T1000 (cell line): ENCODE measurements at places on chromosomes 16 and 17.

DNA sequence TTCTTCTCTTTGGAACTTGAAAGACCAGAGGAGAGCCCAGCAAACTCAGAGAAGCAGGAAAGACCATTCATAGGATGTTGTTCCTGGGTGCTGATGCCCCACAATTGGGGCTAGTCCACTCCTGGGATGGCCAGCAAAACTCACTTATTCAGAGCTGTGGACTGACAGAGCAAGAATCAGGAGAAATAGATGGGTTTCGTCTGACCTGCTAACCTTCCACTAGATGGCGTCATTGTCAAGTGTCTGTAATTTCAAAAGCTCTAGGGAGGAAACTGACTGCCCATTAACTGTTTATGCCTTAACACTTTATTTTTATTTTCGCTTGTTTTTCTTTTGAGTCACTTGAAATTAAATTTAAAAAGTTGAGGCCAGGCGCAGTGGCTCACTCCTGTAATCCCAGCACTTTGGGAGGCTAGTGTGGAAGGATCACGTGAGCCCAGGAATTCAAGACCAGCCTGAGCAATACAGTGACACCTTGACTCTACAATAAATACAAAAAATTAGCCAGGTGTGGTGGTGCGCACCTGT is 28.7 kb upstream of the MILR1 start:
- peak; percentile 56 for DNase-seq

DNA sequence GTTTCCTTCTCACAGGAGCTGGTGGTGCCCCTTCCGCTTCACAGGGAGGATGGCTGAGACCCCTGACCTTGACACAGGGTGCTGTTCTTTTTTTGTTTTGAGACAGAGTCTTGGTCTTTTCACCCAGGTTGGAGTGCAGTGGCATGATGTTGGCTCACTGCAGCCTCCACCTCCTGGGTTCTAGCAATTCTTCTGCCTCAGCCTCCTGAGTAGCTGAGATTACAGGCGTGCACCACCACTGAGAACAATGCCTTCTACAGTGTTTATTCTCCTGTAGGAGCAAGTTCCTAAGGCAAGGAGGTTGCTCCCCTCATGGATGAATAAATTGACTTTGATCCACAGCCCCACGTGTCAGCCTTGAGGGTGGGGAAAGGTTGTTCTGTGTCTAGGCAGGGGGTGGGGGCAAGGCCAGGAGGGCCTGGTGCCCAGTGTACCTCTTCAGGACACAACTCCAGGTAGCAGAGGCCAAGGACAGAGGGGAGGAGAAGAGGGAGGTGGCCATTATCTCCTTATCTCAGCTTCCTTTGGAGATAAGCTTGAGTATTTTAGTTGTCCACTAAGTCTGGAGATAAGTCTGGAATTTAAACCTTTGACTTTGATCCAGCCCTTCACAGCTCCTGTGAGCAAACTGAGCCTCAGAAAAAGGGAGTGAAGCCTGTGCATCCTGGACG is 159.4 kb downstream of the SEC14L1 start:
- DNase-seq, result no peak

DNA sequence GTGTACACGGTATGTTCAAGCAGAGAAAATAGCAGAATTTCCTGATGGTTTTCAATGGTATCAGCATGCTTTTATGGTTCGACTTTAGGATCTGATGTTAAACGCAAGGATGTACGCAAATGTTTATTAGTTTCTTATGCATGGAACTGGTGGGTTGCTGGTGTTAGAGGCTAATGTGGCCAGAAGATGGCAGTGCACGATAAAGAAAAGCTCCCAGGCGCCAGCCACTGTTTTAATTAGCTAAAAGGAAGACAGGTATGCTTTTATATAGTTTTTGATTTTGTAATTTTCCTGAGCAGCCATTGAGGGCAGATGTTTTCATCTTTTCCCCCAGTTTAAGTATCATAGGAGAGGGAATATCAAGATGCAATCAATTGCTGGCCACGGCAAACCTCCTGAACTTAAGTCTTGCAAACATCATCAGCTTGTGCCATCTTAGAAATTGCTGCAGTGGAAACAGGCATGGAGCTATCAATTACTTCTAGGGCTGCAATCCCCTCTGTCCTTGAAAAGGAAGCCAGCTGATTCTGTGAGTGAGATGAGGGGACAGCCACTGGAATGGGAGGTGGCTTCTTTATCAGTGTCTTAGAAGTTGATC is 648.5 kb upstream of the RBFOX1 start:
- no peak for DNase-seq

GRCh38 chr17:8888704-8889302 is 21.3 kb upstream of the PIK3R6 start:
- DNase-seq, result no peak

DNA sequence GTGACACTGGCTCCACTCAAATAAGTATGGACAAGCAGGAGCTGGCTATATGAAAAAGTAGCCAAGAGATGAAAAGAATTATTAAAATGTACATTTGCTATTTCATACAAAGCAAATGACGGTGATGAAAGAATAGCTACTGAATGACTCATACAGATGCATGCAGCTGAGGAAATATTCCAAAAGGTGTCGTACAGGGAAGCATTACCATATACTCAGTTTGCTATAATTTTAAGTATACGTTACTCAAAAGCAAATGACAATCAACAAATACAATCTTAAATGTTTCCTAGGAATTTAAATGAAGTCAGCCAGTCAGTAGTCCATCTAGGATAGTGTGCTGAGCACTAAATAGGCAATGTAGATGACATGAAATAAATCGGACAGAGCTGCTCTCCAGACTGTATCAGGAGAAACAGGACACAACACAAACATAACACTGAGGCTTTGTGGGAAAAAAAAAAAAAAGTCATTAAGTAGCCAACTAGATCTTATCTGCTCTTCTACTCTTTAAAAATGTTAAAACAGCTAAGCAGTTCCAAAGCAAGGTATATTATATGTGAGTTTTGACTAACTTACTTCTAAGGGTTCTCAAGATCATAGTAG is 65.0 kb downstream of the NCOR1 start:
- DNase-seq, result no peak

DNA sequence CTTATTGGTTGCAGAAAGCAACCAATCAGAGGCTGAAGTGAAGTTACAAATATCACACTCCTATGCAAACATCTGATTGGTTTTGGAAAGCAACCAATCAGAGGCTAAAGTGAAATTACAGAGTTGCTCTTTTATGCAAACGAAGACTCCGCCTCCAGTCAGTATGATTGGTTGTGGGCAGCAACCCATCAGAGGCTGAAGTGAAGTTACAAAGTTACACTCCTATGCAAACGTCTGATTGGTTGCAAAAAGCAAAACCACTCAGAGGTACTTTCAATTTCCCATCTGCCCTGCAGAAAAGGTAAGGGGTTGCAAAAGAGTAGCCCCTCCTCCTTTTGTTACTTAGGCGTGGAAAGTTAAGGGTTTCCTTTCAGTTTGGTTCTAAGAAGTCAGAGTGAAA is 697.3 kb downstream of the MAF start:
- DNase-seq, result no peak

- DNase-seq, result no peak
Measured at GRCh38 chr17:71866095-71866494, 254.7 kb upstream of the SOX9 start.

- DNase-seq, result no peak
Measured at GRCh38 chr16:17829811-17830210, 359.1 kb upstream of the XYLT1 start.

GRCh38 chr17:9255833-9256232 is 234.5 kb downstream of the NTN1 start:
- no peak for DNase-seq

GRCh38 chr16:86704516-86704915 is 126.2 kb downstream of the FOXL1 start:
- no peak for DNase-seq

- DNase-seq, result no peak
Measured at GRCh38 chr16:20743591-20743990, 2.0 kb upstream of the THUMPD1 start.

GRCh38 chr17:8190506-8190905 is 526 bp upstream of the BORCS6 start:
- no peak for DNase-seq

- DNase-seq, result no peak
Measured at GRCh38 chr16:79294568-79294967, 306.0 kb downstream of the MAF start.

DNA sequence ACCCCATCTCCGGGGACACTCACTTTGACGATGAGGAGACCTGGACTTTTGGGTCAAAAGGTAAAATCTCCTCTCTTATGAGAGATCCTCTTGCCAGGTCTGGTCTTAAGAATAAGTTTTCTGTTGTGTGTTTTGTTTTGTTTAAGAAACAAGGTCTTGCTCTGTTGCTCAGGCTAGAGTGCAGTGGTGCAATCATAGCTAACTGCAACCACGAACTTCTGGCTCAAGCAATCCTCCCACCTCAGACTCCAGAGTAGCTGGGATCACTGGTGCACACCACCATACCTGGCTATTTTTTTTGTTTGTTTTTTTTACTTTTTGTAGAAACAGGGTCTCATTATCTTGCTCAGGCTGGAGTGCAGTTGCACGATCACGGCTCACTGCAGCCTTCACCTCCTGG is 4.1 kb downstream of the MMP25 start:
- DNase-seq, result no peak

- no peak for DNase-seq
Measured at GRCh38 chr16:17839272-17839671, 368.5 kb upstream of the XYLT1 start.

- no peak for DNase-seq
Measured at GRCh38 chr17:11954936-11955335, 42.3 kb downstream of the ZNF18 start.

GRCh38 chr16:21300309-21301167 is 22.4 kb upstream of the CRYM start:
- DNase-seq, result peak; percentile 98

GRCh38 chr17:76953946-76954345 is 85.7 kb downstream of the MGAT5B start:
- DNase-seq, result peak; percentile 65

DNA sequence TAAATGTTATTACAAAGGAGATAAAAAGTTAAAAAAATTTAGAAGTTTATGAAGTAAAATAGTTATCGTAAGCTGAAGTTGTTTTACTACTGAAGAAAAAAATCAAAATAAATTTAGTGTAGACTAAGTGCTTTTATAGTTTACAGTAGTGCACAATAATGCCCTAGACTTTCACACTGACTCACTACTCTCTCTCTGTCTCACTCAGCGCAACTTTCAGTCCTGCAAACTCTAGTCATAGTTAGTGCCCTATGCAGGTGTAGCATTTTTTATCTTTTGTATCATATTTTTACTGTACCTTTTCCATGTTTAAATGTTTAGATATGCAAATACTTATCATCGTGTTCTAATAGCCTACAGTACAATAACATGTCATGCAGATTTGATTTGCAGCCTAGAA is 17.7 kb upstream of the TOM1L1 start:
- DNase-seq, result no peak

- DNase-seq, result no peak
Measured at GRCh38 chr17:31857920-31858641, 963 bp downstream of the COPRS start.

- DNase-seq, result peak; percentile 77
Measured at GRCh38 chr17:31696184-31696602, 162.9 kb downstream of the COPRS start.

DNA sequence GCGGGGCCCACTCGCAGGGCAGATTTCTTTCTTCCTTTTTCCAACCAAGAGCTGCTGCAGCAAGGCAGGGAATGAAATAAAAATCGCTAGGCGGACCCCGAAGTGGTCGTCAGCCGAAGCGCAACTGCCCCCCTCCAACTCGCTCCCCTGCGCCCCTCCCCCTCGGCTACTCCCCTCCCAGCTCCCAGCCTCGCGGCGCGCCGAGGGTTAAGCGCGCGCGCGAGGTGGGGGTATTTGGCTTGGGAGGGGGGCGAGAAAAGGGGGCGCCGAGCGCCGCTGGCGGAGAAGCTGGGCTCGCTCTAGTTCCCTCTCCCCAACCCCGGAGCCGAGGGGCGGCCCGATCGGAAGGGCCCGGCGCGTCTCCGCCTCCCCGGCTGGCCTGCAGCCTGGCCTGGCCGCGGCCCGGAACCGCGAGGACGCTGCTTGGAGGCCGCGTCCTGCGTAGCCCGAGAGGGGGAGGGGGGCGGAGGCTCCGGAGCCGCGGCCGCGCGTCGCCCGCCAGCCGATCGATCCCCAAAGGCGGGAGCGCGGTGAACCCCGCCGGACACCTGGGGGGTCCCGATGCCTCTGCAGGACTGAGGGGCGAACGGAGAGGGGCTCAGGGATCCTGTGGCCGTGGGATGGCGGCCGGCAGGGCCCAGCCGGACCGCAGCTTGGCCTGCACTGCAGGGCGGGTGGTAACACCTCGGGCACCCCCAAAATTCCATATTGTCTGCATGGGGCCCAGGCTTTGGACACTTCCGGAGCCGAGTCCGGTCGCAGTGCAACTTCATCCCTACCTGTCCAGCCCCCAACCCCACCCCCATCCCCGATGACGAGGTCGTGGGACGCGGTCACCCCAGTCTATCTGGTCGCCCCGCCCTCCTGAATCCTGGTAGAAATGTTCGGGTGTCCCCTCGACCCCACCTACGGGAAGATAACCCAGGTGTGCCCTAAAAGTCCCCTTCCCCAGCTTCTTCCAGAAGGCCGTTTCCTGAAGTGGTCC is 4.9 kb upstream of the CBX4 start:
- DNase-seq, result no peak

GRCh38 chr17:27555339-27555738 is 75.6 kb upstream of the LGALS9 start:
- no peak for DNase-seq

GRCh38 chr16:53822936-53823529 is 119.1 kb downstream of the FTO start:
- DNase-seq, result no peak

DNA sequence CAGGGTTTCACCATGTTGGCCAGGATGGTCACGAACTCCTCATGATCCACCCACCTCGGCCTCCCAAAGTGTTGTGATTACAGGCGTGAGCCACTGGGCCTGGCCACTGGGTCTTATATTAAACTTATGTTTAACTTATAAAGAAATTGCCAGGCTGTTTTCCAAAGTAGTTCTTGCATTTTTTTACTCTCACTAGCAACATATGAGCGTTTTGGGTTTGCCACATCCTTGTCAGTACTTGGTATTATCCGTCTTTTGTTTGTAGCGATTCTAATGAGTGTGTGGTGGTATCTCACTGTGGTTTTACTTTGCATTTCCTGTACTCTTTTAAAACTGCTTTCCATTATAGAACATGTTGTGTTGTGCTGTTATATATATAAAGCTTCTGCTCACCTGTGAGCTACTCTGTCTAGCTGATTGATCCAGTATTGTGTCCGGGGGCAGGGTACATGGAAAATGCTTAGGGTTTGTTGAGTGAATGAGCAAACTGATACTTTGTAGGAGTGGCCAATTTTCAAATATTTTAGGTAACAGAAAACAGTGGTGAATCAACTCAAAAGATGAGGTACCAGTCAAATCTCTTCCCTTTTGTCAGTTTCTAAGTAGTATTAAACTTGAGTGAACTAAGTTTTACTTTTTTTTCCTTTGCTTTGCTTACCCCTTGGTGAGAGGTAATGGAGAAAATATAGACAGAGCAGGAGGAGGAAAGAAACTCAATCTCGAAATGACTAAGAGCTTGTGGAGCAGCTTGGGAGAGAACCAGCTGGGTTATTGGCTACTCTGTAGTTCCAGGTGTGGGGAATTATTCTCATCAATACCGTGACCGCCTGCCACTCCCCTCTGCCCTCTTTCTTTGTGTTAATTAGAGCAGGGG is 75.8 kb downstream of the PITPNC1 start:
- no peak for DNase-seq
